Pericardium fibroblast (primary cell): ENCODE measurements at places on chromosomes 11 and 22. TPM values are rescaled to one million over a fixed set of nuclear protein-coding genes. Genes with fewer than 3 reads are reported as not detected.

HIPK3 gene
- total RNA-seq, result 59.2 and 62.5 TPM in 2 replicates

TUBA8 gene
- 0.12 and 0.77 TPM in 2 replicates for total RNA-seq

PHLDA2 gene
- total RNA-seq, result 12.9 and 19.1 TPM in 2 replicates

PATE4 gene
- not detected in 2 replicates for total RNA-seq

APOL3 gene
- total RNA-seq, result 8.8 and 17.8 TPM in 2 replicates

ANO3 gene
- 0.34 and 0.58 TPM in 2 replicates for total RNA-seq

F2 gene
- total RNA-seq, result not detected in 2 replicates

KCNJ4 gene
- total RNA-seq, result under 0.01 and 0.09 TPM in 2 replicates

PLA2G6 gene
- 6.5 and 17.0 TPM in 2 replicates for total RNA-seq

SCARF2 gene
- 42.2 and 55.3 TPM in 2 replicates for total RNA-seq

OR2AG2 gene
- total RNA-seq, result not detected in 2 replicates

KLHL22 gene
- total RNA-seq, result 23.1 and 29.9 TPM in 2 replicates

PATE1 gene
- total RNA-seq, result not detected in 2 replicates
